CD4-positive, alpha-beta T cell treated with Interleukin-17A for 4 hours (primary cell): ENCODE measurements at places on chromosomes 11 and 22.

GRCh38 chr11:12581416-12581815, 92.8 kb upstream of the TEAD1 start:
- DNase-seq, result no peak

DNA sequence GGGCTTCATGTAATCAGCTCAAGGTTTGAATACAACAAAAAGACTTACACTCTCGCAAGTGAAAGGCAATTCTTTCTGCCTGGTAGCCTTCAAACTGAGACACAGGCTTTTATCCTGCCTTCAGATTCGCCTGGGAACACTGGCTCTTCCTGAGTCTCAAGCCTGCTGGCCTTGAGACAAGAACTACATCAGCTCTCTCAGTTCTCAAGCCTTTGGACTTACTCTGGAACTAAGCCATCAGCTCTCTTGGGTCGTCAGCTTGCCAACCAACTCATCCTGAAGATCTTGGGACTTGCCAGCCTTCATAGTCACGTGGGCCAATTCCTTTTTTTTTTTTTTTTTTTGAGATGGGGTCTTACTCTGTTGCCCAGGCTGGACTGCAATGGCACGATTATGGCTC, 35.7 kb upstream of the LRRC10B start:
- DNase-seq, result no peak

DNA sequence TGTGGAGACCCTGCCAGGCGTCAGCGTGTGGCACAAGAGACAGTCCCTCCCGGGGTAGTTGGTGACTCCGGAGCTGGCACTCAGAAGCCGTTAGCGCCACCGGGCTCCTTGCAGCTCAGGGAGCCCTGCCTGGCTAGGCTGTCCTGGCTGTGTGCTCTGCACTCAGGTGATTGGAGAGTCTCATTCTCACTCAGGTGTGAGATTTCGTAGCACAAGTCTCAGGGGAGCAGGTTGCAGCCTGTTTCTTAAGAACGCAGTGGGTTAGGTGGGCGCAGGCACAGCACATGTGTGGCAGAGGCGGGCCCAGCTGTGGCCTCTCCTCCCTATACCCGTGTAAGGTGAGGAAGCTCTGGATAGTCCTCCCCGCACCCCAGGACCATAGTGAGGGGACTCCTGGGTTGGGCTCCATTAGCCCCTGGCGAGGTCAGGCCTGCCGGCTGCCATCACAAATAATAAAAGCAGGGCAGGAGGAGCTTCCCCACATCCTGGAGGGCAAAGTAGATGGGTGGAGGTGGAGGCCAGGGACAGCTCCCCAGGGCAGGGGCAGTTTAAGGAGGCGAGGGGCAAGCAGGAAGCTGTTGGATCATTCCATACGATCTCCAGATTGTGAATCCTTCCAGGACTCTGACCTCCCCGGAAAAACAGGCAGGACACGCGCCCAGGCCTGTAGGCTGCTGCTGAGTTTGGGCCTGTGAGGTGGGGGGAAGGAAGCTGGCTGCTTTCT, 39.4 kb downstream of the SBF1 start:
- no peak for DNase-seq

DNA sequence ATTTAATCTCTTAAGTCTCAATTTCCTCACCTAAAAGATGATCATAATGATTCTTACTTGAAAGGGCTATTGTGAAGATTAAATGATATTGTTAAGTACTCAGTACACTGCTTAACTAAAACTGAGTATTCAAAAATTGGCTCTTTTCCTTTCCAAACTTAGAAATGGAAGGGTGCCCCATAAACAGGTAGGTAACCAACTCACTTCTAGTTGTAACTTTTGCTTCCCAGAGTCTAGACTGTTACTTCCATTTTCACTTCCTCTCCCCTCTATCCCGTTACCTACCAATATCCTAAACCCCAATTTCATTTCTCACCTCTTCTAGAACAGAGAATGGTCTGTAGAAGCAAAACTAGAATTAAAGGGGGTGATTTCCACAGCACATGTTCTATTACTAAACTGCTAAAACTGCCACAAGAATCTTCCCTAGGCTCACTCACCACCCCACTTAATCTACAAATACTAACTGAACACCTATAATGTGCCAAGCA, 50.0 kb downstream of the RRAS2 start:
- DNase-seq, result no peak

DNA sequence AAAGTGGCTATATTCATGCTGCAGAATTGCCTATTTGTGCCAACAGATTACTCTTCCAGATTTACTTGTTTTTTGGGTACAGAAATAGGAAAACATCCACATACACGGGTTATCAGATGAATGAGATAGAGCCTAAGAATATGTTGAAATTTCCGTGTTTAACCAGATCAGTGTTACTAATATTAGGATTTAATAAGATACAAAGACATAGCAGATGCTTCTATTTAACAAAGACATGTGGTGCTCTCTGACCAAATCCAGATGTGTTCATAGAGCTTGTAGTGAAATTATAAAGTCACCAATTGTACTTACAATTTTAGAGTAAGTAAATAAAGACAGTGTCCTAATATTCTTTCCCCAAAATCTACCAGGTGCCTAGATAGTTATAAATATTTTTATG, 208.0 kb downstream of the CASP12 start:
- DNase-seq, result no peak

GRCh38 chr22:38505541-38506117, 482 bp downstream of the DDX17 start:
- peak; percentile 71 for DNase-seq

GRCh38 chr11:44959064-44959463, 8.4 kb upstream of the TP53I11 start:
- DNase-seq, result no peak
